ENCODE measurements at places on chromosomes 3 and 15. TPM values are rescaled to one million over a fixed set of nuclear protein-coding genes. Genes with fewer than 3 reads are reported as not detected.

GRCh38 chr15:99390667-99391066 lies 139.4 kb downstream of the LRRC28 start:
- no peak for DNase-seq

- no peak for DNase-seq
Measured at GRCh38 chr3:123799544-123800361, 84.4 kb downstream of the MYLK start.

- DNase-seq: no peak
Measured at GRCh38 chr3:127289706-127290575, 2.1 kb upstream of the PRR20G start.

Gene SUSD5
- 1.4 TPM for total RNA-seq

Gene SRGAP3
- 15.8 TPM for total RNA-seq
